ENCODE measurements at places on chromosomes 3 and 15. TPM values are rescaled to one million over a fixed set of nuclear protein-coding genes. Genes with fewer than 3 reads are reported as not detected.

FOXL2 gene
- 3.0 TPM for total RNA-seq

DNA sequence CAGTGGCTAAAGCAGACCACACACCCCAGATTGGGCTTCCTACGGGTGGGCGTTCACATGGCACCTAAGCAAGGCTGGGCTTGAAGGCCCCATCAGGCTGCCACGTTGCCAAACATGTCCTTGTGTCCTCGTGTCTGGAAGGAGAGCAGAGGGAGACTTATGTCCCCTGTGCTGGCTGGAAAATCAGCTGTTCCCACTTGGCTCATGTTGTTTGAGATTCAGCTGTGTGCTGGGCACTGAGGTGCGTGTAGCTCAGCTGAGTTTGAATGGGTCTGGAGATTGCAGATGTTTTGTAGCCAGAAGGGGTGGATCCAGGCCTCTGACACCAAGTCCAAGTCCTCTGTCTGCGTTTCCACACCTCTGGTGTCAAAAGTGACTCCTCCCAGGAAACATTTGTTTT is 34.6 kb downstream of the RLBP1 start:
- no peak for DNase-seq

GRCh38 chr3:37181756-37182155 is 7.4 kb upstream of the LRRFIP2 start:
- no peak for DNase-seq

FANCD2OS gene
- total RNA-seq = not detected

DNA sequence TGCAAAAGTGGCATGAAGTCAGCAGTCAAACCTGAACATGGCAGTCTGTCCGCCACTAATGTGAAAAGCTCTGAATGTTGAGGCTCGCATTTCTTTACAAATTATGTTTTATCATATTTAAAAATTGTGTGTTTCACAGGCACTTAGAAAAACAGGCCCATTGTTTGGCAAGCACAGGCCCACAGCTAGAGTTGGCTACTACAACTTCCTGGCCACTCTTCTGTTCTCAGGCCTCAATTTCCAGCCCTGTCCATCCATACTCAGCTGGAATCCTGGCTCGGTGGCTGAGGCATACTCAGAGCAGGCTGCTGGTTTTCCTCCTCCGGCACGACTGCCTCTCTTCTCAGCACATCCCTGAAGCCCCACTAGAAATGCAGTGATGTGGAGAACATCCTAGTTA is 44.3 kb downstream of the C2CD4B start:
- no peak for DNase-seq

- no peak for DNase-seq
Measured at GRCh38 chr15:31331389-31331788, 4.8 kb downstream of the KLF13 start.

ARHGAP31 gene
- total RNA-seq = 1.2 TPM

DNA sequence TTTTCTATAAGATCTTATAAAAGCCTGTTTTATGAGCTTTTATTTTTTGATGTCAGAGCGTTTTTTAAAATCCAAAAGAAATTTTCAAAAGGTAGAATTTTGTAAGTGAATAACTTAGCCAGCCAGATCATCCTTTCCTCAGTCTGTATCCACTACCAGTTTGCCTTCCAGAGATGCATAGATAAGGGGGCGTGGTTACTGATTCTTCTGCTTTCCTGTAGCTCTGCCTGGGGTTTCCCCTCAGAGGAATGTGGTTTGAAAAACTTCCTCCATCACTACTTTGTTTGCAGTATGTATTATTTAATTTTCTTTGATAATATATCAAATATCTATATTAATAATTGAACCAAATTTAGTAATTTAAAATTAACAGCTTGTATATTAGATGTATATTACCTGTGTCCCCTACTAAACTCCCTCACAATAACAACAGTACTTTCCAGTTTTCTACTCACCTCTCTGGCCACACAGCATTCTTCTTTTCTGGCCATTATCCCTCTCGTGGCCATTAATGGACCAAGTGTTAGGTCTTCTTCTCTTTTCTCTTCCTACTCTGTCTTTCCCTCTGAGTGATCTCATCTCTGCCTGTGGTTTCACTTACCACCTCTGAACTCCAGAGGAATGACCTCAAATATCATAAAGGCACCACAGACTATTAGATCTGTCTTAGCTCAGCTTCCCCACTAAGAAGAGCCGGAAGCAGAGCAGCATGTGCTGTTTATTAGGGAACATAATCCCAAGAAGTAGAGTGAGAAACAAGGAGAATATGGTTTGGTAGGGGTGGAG is 239.7 kb downstream of the UBE2E2 start:
- no peak for DNase-seq

- DNase-seq = peak; percentile 64
Measured at GRCh38 chr15:73897441-73898261, 24.3 kb downstream of the TBC1D21 start.

GRCh38 chr3:67517781-67518180 is 136.6 kb downstream of the SUCLG2 start:
- DNase-seq = no peak

ISLR2 gene
- not detected for total RNA-seq

DNA sequence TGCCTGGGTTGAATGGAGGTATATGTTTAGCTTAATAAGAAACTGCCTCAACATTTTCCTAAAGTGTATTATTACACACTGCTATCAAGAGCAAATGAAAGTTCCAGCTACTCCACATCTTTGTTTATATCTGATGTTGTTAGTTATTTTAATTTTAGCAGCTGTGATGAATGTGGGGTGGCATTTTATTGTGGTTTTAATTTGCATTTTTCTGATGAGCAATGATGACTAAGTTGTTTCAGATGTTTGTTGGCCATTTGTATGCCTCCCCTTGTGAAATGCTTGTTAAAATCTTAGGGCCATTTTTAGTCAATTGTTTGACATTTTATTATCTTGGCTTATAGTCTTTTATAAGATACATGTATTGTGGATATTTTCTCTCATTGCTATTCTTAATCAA is 260.4 kb upstream of the SLCO3A1 start:
- no peak for DNase-seq

- DNase-seq = no peak
Measured at GRCh38 chr3:114582929-114583328, 289.1 kb downstream of the TIGIT start.

DNA sequence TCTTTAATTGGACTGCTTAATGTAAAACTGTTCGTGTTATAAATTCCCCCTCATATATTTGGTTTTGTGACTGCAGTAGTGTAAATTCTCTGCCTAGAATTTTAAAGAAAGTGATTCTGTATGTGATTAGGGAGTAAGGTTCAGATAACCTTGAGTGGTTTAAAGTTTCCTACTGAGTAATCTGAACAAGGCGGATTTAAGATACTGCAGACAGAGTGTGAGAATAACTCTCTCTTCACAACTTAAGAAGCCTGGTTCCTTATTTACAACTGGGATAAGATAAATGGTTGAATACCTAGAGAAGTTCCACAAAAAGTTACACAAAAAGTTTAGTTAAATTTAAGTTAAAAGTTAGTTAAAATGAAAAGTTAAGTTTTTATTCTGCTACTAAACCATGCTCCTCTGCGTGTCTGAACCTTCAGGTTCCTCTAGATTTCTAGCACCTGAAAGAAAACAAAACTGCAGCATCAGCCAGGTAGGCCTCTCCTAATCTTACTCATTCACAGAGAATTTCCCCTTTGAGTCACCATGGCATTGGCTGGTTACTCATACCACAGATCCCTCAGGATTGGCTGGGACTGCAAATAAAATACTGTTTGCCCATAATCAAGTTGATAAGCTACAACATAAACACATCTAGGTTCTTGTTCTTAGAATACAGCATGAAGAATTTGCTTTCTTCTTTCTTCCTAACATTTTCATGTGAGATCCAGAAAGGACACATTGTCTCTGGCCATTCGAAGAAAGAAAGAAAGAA is at the start of gene ARL14:
Gene ARL14, plus strand, starts transcription at position 614 of the 757 bp plus-strand sequence. CDS start 187 bp downstream, outside the sequence.
- DNase-seq = no peak

PRSS50 gene
- total RNA-seq = not detected

CYP11A1 gene
- total RNA-seq = not detected

DNA sequence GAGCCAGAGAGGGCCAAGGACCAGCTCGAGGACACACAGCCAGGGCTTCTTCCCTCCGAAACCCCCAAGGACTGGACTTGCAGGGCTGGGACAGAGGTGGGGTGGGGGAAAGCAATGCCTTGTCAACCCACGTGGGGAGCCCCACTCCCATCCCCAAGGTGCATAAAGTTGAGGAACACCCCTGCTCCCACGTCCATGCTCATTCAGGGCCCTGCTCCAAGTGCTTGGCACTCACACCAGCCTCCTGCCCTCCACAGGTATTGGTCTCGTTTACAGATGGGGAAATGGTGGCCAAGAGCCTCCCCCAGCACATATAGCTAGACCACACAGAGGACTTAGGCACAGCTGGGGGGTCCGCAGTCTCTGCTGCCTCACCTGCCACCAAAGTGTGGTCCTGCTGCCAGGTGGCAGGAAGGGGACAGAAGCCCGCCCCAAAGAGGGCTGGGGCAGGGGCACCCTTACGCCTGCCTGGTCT is 50.5 kb upstream of the CSPG4 start:
- no peak for DNase-seq

DNA sequence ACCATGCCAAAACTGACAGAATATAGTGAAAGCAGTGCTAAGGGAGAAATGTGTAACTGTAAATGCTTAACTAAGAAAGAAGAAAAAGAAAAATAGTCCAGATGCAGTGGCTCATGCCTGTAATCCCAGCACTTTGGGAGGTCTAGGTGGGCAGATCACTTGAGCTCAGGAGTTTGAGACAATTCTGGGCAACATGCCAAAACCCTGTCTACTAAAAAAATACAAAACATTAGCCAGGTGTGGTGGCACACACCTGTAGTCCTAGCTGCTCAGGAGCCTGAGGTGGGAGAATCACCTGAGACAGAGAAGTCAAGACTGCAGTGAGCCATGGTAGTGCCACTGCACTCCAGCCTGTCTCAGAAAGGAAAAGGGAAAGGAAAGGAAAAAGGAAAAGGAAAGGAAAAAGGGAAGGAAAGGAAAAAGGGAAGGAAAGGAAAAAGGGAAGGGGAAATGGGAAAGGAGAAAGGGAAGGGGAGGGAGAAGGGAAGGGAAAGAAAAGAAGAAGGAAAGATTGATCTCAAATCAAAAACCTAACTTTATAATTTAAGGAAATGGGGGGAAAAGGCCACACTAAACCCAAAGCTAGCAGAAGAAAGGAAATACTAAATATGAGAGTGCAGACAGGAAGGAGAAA is 20.3 kb downstream of the C3orf33 start:
- DNase-seq = no peak

DNA sequence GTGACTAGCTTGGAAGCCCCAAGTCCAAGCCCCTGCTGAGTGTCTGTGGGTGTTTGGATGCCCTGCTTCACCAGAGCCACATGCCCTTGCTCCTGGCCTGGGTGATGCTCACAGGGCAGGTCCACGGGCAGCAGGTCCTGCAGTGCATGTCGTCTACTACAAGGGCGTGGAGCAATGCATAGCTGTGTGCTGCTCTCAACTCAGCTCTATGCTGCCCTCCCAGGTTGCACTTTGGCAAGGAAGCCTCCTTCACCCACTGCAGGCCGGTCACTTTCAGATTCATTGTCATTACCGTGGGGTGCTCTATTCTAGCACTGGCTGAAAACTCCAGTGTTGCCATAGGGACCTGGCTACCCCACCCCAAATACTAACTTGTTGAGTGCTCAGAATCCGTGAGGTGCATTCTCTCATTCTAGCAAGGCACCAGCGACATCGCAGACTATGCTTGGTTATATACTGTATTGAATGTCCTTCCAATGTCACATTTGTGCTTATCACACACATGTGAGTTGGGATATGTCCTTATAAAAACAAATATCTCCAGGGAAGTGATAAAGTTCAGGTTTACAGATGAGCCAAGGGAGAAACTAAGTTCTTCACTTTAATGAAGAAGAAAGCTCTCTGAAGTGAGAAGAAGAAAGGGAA is 51.8 kb downstream of the GRAMD1C start:
- DNase-seq = no peak

DNA sequence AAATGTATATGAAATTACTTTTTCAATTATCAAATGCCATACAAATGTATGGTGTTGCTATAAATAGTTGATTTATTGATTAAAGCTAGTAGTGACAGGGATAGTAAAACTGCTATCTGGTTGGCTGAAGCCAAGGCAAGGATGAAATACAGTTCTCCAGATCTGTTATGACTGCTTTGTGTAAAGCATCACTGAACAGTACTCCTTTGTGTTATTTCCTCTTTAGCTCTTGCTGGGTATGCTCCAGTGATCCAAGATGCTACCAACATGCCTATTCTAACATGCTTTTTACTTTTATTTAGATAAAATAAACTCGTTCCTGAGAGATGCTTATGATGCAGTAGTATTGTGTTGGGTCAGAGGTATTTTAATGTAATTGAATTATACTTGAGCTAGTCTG is 12.4 kb upstream of the UBR1 start:
- DNase-seq = no peak

DNA sequence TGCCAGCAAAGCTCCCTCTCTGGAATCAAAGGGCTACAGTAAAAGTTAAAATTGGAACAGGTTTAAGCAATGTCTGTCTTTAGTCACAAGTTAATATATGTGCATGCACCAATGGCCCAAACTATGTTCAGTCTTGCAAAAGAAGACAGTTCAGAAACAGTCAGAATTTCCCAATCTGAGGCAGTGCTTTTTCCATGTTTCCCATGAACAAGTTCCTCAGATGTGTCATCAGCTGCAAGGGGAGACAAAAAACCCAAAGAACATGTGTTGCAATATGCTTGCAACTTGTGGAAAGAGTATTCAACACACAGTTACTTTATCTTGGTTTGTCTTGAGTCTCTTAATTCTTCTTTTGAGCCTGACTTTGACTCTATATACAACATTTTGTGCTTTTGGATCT is 148.4 kb downstream of the USP13 start:
- no peak for DNase-seq

- DNase-seq = no peak
Measured at GRCh38 chr3:143676747-143677146, 171.5 kb downstream of the SLC9A9 start.

DNA sequence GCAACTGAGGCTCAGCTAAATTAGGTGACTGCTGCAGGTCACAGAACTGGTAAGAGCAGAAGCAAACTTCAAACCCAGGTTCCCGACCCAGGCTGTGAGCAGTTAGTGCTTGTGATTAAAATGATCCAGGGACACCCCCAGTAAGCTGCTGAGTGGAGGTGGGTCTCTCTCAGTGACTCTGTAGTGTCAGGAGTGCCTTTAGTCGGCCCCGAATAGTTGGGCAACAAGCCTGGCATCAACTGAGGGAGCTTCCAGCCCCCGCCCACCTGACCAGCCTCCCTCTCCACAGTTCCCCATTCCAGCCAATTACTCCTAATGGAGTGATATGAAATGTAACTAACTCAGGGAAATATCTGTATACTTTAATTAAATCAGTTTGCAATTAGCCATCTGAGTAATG is 168.0 kb upstream of the SMAD3 start:
- DNase-seq = no peak

DNA sequence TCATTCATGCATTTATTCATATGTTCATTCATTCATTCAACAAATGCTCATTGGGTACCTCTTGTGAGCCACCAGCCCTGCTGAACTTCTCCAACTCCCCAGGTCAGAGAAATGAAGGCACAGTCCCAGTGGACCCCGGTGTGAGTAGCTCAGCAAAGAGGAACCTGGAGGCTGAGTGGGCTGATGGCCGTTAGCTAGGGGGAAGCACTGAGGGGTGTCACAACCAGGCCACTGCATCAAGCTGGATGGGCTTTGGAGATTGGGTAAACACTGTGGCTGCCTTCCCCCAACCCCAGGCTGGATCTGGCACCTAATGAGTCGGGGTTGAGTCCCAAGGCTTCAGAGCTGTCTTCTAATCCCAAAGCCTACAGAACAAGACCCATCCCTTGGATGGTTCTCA is 12.1 kb upstream of the ALAS1 start:
- no peak for DNase-seq

GP5 gene
- not detected for total RNA-seq

TSC22D2 gene
- total RNA-seq = 5.1 TPM

- no peak for DNase-seq
Measured at GRCh38 chr3:104879919-104880318, 486.8 kb upstream of the ALCAM start.

ZMYND10 gene
- total RNA-seq = 1.1 TPM

THUMPD3 gene
- 52.4 TPM for total RNA-seq

PLIN1 gene
- total RNA-seq = 0.52 TPM

Measured in NCI-H460 (cell line).